ENCODE measurements at places on chromosomes 5 and 9.
A peak's percentile ranks its signal among the peaks of the same experiment; 100 is the strongest.

DNA sequence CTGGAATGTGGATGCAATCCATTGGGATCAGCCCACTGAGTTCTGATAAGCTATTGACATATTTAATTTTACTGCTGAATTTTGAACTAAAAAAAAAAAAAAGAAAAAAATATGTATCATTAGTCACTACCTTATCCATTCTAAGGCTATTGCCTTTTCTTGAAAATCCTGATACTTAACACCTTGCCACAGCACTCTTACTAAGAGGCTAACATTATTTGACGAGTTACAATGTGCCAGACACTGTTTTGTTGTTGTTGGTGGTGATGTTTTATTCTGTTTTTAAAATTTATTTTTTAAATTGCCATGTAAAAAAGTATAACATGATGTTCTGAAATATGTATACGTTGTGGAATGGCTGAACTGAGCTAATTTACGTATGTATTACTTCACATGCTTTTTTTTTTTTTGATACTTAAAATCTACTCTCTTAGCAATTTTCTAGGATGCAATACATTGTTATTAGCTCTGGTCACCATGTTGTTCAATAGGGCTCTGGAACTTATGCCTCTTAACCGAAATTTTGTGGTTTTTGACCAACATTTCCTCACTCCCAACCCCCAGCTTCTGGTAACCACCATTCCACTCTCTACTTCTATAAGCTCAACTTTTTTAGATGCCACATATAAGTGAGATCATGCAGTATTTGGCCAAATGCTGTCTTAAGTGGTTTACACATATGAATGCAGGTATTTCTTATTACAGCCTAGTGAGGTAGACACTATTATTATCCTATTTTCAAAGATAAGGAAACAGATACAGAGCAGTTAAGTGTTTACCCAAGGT, 134.8 kb upstream of the PCA3 start:
- DNase-seq, result no peak

- DNase-seq, result peak; percentile 47
Observed at GRCh38 chr5:96144289-96144688, 182.6 kb upstream of the ELL2 start.

- DNase-seq, result no peak
Observed at GRCh38 chr5:82306151-82306550, 28.0 kb upstream of the RPS23 start.

DNA sequence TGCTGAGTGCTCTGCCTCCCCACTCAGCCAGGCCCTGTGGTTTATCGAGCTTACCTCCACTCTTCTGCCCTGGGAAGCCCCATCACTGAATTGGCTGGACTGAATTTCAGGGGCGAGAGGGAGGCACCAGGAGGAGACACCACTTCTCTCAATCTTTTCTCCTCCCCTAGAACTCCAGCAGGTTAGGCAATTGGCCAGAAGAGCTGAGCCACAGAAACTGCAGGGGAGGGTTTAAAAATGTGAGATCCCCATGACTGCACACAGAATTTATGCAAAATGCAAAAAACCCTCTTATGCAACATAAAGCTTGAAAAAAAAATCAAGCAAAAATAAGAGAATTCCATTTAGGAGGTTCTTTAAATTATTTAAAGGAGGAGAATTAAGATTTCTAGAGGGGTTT, 29.9 kb downstream of the TUT7 start:
- no peak for DNase-seq

- DNase-seq, result no peak
Observed at GRCh38 chr5:52751137-52751536, 36.6 kb upstream of the ITGA1 start.

DNA sequence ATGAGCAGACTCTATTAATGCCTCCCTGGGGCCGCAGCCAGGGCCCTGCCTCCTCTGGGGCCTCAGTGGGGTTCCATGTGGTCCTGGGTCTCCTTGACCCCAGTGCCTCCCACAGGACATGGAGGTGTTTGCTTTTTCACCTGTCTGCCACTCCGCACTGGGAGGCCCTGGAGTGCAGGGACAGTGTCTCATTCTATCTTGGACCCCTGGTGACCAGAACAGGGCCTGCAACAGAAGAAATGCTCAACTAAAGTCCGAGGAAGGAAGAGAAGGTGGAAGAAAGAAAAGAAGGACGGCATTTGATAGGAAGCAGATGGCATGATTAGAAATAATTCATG, 243.2 kb downstream of the CDK5RAP2 start:
- DNase-seq, result no peak

DNA sequence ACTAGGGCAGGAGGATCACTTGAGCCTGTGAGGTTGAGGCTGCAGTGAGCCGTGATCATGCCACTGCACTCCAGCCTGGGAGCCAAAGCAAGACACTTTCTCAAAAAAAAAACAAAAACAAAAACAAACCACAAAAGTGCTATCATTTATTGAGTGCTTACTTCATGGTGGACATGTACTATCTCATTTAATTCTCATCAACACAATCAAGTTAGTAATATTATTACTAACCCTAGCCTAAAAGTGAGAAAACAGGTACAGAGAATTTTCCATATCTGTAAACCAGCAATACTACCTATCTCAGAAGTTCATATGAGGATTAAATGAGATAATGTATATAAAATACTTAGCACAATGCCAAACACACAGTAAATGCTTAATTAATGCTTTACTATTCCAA, 85.8 kb downstream of the MAPKAP1 start:
- no peak for DNase-seq

DNA sequence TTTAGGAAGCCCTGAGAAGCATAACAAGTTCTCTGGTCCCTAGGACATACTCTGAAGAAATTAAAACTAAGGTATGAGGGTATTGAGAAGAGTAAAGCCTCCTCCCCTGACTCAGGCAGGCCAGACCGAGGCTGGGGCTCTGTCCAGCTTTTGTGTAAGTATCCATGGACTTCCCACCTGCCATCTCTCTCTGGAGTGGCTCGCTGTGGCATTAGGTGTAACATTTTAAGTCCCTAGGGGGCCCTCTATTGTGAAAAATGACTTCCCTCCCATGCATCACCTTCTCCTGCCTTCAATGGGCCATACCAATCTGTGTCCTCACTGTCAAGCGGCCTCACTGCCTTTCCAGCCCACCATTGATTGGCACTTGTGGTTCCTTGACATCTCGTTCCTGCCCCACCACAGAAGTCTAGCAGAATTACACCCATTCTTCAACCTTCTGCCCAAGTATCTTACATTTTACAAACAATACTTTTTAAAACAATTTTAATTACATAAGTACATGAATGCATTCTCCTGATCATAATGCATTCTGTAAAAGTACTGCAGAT, 205.5 kb downstream of the SLIT3 start:
- DNase-seq, result no peak

DNA sequence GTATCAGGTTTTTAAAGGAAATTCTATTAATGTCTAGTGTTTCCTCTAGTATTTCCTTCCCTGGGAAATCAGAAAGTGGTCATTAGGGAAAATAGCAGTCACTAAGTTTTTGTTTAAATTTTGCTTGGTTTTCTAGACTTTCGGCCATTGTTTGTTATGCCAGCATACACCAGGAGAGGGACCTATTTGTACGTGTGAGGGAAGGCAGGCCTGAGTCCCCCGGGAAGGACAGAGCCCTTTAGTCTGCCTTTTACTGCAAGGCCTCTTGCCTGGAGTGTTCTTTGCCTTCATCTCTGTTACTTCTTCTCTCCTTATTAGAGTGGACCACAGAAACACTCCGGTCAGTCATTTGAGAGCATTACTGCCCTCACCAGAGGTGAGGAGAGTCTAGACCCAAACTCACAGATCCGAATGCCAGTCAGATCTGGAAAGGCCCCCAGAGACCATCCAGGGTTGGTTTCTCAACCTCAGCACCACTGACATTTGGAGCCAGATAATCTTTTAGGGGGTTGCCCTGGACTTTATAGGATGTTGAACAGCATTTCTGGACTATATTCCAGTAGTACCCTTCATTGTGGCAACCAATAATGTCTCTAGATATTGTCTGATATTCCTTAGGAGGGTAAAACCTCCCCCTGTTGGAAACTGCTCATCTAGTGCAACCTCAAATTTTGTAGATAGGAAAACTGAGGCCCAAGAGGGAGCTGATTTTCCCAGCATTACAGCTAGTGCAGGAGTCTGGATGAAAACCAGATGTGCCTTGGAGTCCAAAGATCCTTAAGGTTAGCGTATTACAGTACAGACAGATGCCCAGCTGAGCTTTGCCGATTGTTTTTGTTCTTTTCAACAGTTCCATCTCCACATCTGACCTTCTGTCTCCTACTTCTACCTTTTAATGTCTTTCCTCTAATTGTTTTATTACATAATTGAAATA, 93.0 kb upstream of the NIPAL4 start:
- DNase-seq, result peak; percentile 68

- DNase-seq, result no peak
Observed at GRCh38 chr5:118441956-118442355, 546.4 kb downstream of the DTWD2 start.

DNA sequence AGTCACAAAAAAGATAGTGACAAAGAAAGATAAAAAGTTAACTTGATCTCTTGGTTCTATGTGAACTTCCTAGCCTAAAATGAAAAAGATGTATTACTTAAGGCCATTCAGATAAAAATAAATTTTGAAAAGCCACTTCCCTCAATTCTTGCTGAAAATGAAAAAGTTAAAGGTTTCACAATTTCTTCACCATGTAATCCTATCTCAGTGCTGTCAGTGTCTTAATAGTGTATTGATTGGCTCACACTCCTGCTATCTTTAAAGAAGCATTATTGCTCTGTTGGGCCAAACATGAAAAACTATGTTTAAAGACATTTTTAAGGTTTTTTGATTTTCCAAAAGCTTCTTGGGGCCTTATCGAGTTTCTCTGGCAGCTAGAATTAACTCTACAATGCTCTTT, 18.1 kb upstream of the EGFLAM start:
- no peak for DNase-seq

GRCh38 chr5:135986891-135987401, 32.2 kb upstream of the LECT2 start:
- peak; percentile 63 for DNase-seq

- no peak for DNase-seq
Observed at GRCh38 chr5:173175523-173175922, 31.2 kb downstream of the BNIP1 start.

- DNase-seq, result no peak
Observed at GRCh38 chr5:140367256-140368013, 7.4 kb downstream of the SLC4A9 start.

DNA sequence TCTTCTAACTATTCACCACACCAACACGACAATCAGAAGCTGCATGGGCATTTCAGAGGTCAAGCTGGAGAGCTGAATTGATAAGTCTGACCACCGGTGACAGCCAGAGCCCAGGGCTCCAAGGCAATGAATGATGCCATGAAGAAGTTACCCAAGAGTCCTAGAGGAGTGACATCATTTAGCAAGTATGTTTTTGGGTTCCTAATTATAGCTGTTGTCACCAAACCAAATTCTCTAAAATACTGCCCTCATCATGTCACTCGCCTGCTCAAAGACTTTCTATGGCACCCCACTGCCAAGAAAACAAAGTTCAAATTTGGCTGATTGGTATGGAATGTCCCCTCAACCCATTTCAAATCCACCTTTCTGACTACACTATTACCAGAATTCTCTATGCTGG, 235.1 kb downstream of the SPOCK1 start:
- DNase-seq, result no peak

- DNase-seq, result no peak
Observed at GRCh38 chr9:9855177-9856078, 757.4 kb downstream of the PTPRD start.

DNA sequence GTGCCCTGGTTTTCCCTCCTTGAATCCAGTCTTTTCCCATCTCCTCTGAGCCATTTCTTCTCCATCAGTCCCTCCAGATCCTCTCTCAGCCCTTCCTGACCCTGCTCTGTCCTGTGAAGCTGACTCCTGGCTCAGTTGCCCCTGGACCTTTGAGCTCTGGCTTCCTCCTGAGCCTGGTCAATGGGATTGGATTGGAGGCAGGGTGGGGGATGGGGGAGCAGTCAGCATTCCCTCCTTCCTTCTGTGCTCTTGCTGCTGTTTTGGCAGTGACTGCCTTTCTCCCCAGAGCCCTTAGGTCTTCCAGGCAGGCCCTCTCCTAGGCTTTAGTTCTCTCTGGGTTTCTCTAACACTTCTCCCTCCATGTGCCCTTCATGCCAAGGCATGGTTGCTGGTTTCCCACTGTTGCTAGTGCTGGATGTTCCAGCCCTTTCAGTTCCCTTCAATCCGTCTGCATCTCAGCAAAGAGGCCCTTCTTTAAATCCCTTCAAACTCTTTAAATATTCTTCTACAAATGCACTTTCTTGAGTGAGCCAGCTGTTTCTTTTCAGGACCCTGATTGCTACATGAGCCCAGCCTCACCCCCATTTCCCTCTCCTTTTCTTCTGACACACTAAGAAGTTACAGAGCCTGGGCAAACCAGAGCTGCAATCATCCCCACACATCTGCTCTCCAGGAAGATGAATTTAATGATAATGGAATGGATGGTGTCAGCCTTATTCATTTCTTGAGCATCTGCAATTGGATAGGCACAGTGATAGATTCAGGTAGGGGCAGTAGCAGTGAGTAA, 2.2 kb downstream of the TNFSF15 start:
- DNase-seq, result no peak

DNA sequence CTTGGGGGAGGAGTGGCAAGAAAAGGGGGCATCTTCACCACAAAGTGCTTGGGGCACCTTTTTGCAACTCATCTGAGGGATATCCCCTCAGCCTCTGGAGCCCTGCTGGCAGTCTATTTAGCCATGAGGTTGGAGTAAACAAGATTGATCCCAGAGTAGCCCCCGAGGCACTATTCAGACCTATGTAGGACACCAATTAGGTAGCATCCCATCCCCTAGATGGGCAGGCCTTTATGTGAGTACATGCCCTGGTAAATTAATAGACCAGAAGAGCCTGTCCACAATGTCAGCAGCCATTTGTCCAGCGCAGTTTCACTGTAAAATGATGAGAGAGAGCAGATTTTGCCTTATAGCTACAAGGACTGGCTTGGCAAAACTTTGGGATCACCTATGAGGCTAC, 221.4 kb downstream of the DRD1 start:
- no peak for DNase-seq

DNA sequence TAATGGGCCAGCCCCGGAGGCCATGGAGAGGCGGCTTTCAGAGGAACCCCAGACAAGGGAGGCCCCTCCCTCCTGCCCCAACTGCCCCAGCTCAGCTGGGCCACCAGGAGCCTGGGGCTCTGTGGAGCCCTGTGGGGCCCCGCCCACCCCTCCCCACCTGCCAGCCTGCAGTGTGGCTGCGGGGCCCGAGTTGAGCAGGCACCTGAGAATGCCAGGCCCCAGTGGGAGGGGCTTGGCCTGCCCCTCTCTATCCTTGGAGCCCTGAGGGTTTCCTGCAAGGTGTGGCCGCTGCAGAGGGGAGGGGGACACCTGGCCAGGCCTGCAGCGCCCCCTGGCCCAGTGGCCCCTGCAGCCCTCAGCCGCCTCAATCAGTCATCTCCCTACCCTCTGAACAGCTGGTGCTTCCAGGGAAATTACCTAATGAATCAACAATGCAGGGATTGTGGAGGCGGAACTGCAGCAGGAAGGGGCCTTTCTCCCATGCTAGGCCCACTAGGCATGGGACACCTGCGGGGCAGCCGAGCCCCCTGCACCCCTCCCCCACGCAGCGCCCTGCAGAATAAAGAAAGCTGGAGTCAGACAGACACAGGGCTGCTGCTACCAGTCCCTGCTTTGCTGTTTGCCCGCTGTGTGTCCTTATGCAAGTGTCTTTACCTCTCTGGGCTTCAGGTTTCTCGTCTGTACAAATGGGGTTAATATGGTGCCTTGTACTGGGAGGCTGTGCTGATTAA, 48.0 kb downstream of the LMX1B start:
- DNase-seq, result peak; percentile 83

- DNase-seq, result no peak
Observed at GRCh38 chr5:148208226-148208625, 5.4 kb downstream of the SPINK6 start.

GRCh38 chr9:114077162-114077837, 800 bp downstream of the AMBP start:
- DNase-seq, result no peak

- peak; percentile 64 for DNase-seq
Observed at GRCh38 chr9:1018121-1018520, 32.0 kb upstream of the DMRT2 start.

Measured in tongue (tissue), 3 donors.